Activated CD4-positive, alpha-beta memory T cell treated with anti-CD3 and anti-CD28 coated beads for 36 hours (primary cell): ENCODE measurements at places on chromosomes 7 and 10.

GRCh38 chr7:151822541-151823181, 54.3 kb downstream of the PRKAG2 start:
- DNase-seq: no peak

GRCh38 chr10:53903756-53904155, 897.3 kb downstream of the PCDH15 start:
- DNase-seq: no peak

- no peak for DNase-seq
Observed at GRCh38 chr7:12256090-12256489, 45.0 kb downstream of the TMEM106B start.

- no peak for DNase-seq
Observed at GRCh38 chr7:93758631-93759030, 131.9 kb downstream of the TFPI2 start.

- no peak for DNase-seq
Observed at GRCh38 chr7:12550956-12551355, 19.6 kb upstream of the SCIN start.

GRCh38 chr10:132264966-132265889, 42.5 kb downstream of the STK32C start:
- no peak for DNase-seq

DNA sequence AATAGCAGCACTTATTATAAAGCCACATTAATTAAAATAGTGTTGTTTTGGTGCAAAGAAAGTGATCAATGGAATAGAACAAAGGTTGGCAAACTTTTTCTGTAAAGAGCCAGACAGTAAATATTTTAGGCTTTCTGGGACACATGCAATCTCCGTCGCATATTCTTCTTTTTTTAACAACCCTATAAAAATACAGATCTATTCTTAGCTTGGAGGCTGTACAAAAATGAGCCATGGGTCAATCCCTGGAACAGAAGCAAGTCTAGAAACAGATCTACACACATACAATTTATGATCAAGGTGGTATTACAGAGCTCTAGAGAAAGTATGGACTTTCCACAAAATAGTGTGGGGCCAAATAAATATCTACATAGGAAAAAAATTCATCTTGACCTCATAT, 71.8 kb downstream of the ARHGAP21 start:
- DNase-seq: no peak

DNA sequence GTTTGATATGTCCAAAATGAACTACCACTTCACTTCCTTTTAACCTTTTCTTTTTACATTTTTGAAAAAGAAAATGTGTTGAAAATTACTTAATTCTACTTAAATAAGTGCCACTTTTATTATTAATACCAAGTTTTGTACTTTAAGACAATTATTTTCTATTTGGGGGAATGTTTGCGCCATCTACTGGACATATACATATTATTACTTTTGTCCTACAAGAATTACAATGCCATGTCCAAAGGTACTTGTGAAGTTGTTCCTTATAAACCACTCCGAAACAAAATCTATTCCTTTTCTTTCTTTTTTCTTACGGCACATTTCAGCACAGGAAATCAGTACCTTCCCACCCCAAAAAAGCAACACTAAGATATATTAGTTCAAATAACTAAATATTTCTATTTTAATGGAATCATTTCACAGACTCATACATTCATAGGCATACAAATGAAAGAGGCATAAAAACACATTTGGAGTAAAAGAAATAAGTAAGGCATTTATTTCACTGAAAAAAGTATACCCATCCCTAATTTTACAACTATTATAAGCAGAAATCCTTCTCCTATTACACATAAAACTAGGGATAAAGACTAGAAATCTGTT, 169.9 kb downstream of the RNF133 start:
- no peak for DNase-seq

- DNase-seq: no peak
Observed at GRCh38 chr7:74398426-74398825, 55.3 kb upstream of the GTF2IRD1 start.

DNA sequence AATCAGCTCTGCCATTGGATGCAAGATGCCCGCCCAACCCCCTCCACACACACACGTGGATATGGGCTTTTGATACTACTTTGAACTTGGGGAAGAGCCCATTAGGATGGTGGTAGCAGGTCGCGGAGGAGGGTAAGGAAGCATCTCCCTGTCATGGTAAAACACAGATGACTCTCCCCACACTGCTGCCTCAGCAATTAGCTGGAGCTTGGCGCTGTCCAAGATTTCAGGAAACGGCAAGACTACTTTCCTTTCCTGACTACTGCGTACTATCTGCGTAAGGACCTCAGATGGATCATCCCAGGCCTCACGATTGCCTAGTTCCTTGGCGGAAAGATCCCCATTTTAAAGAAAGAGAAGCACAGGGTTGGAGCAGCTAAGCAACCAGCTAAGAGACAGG, 134.3 kb downstream of the C10orf90 start:
- no peak for DNase-seq

DNA sequence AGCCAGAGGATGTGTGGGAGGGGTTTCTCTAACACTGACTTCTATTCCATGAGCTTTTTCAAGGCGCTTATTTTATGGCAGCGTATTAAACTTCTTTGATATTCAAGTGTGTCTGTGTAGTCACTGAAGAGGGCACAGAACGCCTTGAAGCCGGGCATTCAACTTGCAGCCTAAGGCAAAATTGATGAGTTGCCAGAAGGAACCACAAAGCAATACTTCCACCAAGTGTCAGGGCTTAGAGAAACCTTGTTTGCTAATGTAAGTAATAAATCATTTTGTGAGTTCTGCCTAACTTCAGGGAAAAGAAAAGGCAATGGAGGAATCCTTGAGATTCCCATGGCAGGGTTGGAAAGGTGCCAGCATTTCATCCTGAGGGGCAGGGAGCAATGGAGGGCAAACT, 163.8 kb downstream of the LCOR start:
- DNase-seq: no peak

GRCh38 chr7:38195804-38196595, 18.0 kb downstream of the STARD3NL start:
- no peak for DNase-seq

GRCh38 chr10:77156406-77156879, 481.2 kb downstream of the KCNMA1 start:
- DNase-seq: no peak

GRCh38 chr7:115782696-115783490, 247.7 kb downstream of the TFEC start:
- DNase-seq: no peak

- no peak for DNase-seq
Observed at GRCh38 chr7:129457101-129457500, 22.9 kb downstream of the STRIP2 start.
